Posterior vena cava (tissue), 2 donors: ENCODE measurements at places on chromosomes 1 and 21. TPM values are rescaled to one million over a fixed set of nuclear protein-coding genes. Genes with fewer than 3 reads are reported as not detected.

DNA sequence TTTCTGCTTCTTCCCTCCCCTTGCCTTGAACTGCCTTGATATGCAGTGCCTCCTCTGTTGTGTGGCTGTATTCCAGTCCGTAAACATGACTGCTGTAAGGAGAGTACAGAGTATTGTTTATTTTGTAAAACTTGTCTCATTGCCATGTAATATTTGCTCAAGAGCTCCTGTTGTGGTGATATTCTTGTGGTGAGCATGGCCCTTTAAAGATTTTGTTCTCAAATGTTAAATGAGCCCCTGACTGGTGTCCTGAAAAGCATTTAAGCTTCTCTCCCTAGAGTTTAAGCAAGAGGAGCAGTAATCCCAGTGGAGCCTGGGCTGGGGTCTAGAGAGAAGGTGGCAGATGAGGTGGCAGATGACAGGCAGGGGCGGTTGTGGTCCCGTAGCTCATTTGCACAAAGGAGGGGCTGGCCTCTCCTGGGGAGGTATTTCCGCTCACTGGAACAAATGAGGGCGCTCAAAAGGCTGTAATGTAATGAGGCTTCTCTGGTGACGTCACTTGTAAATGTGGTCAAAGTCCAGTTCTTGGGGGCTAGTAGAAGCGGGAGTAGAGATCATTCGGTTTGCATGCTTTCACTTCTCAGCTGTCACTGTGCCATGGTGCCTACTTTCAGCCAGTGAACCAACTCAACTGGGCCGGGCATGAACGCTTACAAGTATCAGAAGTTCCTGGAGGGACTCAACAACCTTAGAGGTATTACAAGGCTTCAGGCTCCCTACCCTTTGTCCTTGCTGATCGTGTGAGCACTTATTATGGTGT is 46.0 kb upstream of the MACF1 start:
- no peak for DNase-seq

DNA sequence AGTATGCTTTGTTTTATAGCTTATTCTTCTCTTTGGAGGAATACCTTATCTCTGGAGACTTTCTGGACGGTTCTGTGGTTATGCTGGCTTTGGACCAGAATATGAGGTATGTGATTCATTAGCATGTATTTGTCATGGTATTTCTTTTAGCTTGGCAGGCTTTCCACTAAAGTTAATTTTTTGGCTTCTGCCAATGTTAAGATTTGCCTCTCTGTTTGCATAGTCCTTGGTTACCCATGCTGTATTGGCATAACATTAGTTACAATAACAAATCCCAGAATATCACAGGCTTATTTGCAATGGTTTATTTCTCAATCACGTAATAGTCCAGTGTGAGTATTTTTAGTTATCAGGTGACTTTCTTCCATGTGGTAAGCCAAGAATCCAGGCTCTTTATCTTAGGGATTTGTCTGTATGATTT is 9.7 kb downstream of the ZMPSTE24 start:
- DNase-seq: no peak

- no peak for DNase-seq
These were observed 35.8 kb upstream of the CD34 start for GRCh38 chr1:207946756-207947155.

Gene DIRAS3
- 4.1 TPM for total RNA-seq

- no peak for DNase-seq
These were observed 12.9 kb upstream of the LEMD1 start for GRCh38 chr1:205434738-205435137.

DNA sequence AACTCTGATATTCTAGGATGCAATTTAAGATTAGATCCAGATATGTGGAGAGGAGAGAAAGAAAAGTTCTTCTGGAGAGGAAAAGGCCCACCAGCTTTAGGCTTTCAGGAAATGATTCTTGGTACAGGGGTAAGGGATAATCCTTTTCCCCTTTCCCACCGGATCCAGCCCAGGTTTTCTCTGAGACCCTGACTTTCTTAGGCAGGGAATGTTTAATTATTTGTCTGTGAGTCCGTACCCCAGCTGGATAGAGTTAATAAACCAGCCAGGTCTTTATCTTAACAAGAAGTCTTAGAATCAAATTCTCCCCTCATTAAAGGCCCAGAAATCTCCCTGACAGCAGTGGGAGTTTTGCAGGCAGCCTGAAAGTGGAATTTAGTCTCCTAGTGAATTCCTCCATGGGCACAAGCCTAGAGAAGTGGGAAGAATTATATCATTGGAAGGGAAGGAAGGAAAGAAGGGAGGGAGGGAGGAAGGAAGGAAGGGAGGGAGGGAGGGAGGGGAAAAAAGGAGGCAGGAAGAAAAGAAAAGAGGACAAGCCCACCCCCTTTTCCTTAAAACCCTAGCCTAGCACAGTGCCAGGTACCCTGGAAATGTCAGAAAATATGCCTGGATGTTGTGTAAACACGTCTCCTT is 189.0 kb downstream of the PLPP3 start:
- no peak for DNase-seq

DNA sequence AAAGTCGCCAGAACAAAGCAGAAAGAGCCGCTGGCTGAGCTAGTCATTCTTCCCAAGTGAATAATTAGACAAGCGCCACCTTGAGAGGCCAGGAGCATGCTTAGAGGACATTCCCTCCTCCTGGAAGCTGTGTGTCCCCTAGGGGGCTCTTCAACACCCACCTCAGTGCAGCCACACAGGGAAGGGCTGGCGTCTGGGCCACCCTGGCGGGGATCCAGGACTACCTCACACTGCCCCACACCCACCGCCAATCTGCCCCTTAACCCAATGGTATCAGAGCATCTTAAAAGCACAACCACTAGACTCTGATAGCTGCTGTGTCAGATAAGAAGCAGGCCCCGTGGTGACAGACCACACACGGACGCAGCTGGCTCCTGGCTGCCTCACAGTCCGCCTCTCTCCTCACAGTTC is 24.9 kb downstream of the SETD4 start:
- peak; percentile 59 for DNase-seq

DNA sequence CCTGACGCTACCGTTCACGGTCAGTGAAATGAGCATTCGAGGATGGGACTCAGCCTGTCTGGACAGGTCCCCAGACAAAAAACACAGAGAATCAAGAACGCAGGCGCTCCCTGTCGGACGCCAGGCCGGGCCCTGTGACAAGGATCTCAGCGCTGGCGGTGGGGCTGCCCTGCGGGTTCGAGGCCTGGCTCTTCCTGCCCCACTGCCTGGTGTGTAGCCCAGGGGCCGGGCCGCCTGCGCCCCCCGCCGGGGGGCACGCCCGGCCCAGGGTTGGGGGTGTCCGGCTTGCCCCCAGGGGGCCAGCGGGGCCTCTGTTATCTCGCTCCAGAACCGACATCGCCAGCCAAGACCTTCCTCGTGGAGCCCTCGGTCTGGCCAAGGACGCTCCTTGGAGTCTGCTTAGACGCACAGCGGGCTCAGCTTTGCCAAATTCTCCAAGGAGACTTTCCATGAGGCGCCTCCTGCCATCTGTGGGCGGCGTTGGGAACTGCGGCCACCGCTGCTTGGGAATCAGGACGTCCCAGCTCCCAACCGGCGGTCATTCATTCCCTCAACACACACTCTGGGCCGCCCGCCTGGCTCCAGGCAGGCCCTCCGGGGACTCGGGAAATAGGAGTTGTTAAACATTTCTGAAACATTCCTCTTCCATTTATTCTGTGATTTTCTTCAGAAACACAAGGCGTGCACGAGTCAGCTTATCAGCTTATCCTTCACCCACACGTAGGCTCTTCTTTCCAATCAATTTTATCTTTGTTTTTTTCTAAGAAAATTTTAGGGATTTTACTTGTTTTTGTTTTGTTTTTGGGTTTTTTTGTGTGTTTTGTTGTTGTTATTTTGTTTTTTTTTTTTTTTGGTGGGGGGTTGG is 11.3 kb upstream of the RIPK4 start:
- DNase-seq: peak; percentile 96

Gene DENND2C
- 2.7 TPM for total RNA-seq

- no peak for DNase-seq
These were observed 16.5 kb upstream of the PIGM start for GRCh38 chr1:160048335-160048734.

DNA sequence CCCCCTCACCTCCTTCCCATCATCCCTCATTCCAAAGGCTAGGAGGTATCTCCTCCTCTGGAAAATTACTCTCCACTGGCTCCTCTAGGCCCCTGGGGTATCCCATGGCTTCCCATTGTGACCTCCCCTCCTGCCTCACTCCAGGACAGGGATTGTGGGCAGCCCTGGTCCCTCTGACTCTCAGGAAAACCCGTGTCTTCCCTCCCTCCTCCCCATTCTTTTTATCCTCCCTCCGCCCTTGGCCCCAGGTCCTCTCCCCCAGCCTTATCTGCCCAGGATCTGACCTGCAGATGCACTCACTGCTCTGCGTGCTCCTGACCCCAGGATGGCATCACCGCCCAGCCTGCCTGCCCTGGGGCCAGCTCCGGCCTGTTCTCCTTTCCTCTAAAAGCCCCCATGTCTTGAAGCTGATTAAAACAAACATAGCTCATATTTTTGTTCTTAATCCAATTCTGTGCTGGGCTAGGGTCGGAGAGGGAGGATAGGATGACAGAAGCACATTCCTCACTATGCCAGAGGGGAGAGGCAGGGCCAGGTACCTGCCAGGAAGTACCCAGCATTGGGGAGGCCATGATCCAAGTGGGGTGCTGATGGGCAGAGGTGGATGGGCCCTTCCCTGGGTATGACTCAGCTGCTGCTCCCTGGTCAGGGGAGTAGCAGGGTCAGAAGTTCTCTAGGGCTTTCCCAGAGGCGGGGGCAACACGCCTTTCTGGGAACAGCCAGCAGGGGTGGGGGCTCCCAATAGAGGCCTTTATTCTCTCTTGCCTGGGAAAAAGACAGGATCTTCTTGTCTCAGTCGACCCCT is 13.8 kb upstream of the UBL4B start:
- DNase-seq: no peak

DNA sequence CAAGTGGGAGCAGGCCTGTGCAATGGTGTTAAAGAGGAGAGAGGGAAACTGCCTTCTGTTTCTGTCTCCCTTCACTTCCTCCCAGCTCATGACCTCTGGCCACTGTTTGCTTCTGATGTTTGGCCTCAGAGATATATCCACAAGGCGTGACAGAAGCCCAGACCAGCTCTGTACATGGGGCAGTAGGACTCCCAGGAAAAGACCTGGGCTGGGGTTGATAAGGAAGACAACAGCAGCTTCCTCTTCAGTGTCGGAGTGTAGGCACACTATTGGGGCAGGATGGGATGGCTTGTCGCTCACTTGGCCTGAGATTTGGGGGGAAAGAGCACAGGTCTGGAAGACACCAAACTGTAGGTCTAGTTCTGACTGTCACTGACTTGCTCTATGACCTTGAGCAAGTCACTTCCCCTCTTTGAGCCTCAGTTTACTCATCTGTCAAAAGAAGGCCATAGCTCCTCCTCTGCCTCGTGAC is 67.8 kb upstream of the KLHDC7A start:
- no peak for DNase-seq

Gene KCNJ9
- total RNA-seq: not detected

DNA sequence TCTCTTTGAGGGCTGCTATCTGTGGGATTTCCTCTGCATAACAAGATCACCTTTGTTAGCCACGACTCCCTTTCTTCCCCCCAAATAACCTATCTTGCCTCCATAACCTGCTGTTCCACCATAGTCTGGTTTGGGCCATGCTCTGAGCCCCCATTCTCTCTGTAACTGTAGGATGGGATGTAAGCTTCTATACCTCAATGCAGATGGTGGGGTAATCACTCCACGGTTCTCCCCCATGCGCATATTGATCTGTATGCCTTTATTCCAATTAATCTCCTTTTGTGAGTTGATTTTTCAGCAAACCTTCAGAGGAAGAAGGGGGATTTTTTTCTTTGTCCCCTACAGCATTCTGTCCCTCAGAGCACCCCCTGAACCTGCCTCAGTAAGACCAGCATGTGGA is 170.1 kb upstream of the IRF2BP2 start:
- DNase-seq: no peak

DNA sequence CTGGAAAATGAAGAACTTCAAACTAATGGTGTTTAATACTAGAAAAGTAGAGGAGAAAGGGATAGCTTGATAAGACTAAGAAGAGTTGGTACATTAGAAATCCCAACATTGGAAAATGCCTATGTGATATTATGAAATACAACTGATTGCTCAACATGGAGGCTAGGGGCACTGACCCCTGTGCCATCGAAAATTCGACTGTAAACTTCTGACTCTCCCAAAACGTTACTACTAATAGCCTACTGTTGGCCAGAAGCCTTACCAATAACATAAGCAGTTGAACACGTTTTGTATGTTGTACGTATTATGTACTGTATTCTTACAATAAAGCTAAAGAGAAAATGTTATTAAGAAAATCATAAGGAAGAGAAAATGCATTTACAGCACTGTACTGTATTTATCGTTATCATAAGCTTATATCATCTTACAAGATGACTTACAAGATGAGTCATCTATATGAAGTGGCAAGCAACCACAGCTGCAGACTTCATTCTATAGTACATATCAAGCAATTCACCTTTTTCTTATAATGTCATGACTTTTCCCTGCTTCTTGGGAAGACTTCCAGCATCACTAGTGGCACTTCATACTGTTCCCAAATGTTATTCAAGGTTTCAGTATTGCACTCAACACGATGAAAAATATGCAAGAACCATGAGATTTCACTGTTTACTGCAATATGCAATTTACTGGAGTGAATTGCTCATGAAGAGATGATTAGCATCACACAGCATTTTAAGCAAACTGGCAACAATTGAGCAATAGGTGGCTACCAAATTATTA is 12.9 kb upstream of the CTSK start:
- DNase-seq: no peak

DNA sequence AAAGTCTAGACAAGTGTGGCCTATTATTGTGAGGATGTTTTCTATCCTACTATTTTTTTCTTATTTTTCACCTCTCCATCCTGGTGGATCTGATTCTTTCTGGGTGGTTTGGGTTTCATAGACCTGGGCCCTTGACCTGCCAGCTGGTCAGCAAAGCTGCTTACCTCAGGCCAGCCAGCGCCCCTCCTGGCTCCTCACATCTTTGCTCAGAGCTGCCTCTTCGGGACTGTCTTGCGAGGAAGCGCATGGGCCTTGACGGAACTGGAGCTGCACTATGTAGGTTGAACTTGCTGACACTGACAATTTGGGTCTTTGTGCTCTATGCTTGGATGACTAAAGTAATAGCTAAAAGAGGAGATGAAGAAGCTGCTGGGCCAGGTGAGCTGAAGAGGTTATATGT is 138.5 kb upstream of the SYT6 start:
- no peak for DNase-seq

DNA sequence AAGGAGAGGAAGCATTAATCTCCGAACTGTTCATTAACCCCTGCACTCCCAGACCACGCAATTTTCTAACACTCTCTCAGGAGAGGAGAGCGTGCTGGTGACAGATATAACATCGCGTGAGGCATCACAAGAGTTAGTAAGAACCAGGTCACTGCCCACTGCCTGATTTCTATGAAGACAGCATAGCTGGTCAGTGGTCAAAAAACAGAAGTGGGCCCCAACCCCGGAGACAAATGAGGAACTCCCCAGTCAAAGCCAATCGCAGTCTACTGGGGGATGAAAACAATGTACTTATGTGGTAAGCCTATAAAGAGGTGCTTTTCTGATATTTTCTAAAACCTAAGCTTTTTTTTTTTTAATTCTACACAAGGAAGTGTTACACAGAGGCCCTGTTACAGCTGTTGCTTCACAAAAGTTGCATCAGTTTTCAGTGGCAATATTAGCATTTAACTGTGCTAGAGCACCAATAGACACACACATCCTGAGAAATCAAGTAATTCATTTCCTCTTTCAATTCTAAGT is 231.8 kb upstream of the IRF2BP2 start:
- no peak for DNase-seq

Gene STYXL2
- 0.14 TPM for total RNA-seq

Gene SLC37A1
- 5.2 TPM for total RNA-seq
